ENCODE measurements at places on chromosomes 6 and 20.
A peak's percentile ranks its signal among the peaks of the same experiment; 100 is the strongest.

GRCh38 chr6:11272491-11273192 is 40.2 kb upstream of the NEDD9 start:
- DNase-seq, result no peak

DNA sequence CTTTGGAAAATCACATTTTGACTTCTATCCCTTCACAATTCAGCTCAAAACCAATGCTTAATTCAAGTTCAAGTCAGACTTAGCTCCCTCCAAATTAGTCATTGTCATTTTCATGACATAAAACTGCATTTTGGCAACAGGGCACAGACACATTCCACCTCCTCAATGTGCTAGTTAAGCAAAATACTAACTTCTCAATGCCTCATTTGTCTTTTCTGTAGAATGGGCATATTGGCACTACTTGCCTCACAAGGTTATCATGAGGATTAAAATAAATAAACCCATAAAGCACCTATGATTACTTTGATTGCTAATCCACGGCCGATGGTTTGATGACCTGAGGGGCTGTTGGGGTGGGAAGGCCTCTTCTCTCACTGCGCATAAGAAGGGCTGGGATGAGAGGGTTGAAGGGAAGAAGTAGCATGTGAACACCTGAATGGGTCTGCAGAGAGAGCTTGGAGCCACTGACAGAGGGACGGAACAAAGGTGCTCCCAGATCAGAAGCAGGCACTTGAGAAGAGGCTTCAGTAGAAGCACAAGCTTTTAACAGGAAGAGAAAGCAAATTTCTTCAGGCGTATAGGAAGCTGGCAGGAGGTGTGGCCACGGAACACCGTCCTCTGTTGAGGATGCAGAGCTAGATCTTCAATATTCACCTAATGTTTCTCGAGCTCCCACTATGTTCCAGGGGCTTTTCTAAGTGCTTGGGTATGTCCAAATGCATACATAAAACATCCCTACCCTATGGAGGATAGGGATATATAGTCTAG is 11.7 kb upstream of the TBC1D7 start:
- no peak for DNase-seq

- DNase-seq, result no peak
Measured at GRCh38 chr6:43257367-43258145, 14.3 kb downstream of the TTBK1 start.

DNA sequence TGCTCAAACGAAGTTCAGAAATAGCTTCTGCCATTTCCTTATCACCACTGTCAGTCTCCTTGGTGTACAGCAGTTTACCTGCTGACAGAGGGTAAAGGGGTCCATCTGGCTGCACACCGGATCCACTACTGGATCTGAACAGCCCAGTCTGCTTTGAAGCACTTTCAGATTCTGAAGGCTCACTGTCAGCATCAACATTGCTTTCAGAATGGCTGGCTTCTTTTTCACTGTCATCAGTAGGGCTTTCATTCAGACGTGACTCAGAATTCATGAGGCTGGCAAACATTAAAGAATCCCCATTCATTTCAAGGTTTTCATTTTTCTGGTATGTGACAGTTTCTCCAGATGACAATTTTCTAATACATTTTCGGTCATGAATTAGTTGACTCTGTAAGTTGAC is 21.0 kb upstream of the PNISR start:
- no peak for DNase-seq

GRCh38 chr6:101417900-101418299 is 24.4 kb downstream of the GRIK2 start:
- no peak for DNase-seq

DNA sequence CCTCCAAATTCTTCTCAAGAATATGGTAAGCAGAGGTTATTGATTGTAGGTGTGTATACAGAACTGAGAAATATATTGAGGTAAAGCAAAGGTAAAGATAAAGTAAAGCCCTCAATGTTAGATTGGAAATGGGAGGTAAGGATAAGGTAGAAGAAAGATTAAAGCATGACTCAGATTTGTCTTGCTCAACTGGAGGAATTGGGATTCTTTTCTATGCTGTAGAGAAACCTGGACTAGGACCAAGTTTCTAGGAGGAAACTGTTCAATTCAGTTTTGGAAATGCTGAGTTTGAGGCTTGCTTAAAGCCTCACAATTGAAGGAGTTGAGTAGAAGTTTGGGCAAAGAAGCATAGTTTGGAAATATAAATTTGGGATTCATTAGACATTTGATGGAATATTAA is 634.0 kb upstream of the PTCHD4 start:
- peak; percentile 12 for DNase-seq

DNA sequence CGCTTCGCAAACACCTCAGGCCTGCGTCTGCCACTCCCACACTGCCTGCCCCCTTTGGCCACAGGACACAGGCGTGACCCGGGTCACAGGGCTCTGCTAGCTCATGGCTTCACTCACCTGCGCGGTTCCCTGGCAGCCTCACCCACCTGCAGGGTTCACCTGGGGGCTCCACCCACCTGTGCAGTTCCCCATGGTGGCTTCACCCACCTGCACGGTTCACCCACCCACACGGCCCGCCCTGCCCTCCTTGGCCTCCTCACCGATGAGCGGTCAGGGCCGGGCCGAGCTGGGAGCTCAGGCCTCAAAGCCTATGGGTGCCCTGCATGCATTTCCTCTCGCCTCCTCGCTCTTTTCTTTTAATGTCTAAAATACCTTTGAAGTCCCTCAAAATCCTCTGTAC is 54.7 kb downstream of the SMOC2 start:
- no peak for DNase-seq

DNA sequence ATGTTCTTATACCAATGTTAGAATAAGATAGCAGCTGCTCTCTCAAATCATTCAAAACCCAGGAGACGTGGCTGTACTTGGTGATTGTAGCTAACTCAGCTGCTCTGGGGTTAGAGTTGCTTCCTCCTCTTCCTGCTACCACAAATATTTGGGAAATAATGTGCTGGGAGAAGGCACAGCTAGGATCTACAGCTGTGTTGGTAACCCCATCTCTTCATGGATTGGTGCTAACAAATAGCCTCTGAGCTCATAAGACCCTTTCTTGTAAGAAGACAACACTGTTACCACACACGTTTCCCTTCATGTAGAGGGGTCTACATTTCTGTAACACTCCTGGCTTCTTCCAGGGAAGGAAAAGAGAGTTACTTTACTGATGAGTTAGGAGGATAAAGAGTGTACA is 911.0 kb upstream of the CITED2 start:
- no peak for DNase-seq

DNA sequence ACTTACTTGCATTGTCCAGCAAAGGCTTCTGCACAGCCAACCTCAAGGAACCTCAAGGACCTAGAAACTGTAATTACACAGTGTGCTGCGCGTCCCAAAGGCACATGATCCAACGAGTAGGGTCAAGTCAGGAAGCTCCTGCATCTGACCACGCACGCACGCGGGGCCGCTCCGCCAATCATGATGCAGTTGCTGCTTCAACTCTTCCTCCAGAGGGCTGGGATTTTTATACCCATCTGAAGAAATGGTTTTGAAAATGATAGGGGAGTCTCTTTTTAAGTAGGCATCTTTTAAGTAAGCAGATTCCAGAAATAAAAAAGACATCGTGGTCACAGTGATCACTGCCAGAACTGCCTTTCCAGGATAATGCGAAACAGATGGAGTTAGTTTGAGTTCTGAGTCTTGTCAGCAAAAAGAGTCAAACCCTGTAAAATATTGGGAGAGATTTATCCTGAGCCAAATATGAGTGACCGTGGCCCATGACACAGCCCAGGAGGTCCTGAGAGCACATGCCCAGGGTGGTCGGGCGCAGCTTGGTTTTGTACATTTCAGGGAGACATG is 34.0 kb downstream of the KIF25 start:
- DNase-seq, result no peak

DNA sequence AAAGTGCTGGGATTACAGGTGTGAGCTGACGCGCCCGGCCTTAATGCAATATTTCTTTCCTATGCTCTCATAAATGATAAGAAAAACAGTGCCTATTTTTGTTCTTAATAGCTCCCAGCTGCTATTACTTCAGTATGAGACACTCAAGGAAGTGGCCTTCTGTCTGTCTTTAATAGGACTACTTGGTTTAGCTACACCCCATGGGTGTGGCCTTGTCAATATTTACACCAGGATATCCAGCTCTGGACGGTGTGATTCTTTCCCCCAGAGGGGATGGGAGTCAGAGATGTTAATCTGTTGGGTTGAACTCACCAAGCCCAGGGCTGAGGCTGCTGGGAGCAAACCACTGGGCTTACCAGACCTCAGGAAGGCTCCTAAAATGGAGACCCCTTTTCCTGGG is 134.2 kb downstream of the CEP57L1 start:
- no peak for DNase-seq

DNA sequence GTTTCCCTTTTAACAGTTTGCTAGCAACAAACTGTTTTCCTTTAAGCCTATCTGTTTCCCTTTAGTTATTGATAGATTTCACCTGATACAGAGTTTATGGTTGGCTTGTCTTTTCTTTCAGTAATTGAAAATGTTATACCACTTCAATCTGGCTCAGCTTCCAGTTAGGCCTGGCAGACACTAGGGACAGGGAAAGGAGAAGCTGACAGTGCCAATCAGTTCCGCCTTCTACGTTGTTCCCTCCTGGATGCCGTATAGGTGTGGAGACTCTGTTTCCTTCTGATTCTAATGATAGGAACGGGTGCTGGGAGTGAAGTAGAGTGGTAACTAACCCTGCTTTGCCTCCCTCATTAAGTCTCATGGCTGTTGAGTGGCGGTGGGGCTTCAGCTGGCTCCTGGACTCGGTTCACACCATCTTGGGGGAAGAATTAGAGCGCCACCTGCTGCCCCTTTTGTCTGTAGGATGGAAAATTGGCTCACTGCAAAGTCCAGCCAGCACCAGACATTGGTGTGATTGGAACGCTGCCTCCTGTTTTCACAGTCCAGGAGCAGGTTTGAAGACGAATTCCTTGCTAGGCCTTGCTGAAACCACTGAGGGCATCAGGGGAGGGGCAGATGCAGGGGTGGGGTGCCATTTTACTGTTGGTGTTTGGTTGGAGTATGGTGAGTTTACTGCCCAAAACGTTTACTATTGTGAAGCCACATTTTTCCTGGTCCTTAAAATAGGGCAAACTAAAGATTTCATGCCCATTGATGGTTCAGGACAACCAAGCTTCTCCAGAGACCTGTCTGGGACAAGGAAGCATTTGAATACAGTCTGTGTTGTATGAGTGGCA is 1729.5 kb downstream of the GRIK2 start:
- DNase-seq, result peak; percentile 42

DNA sequence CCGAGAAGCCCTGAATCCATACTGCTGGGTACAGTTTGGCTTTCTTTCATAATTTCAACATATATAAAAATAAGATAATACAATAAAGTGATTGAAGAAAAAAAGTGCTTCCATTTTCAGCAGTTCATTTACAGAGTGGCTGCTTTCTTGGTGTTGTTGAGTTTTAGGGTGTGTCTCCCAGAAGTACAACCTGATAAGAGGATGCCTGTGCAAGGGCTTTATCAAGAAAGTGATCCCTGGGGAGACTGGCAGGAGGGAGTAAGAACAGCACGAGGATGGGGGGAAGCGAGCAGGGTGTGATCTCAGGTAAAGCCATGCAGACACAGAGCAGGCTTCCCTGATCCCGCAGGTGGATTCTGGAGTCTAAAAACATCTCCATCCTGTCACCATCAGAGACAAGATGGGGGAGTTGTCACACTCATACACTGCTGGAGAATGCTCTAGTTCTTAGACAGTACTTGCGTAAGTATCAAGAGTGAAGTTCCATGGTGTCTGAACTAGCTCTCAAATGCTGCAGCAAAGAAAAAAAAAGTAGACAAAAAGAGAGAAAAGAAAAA is 395.9 kb downstream of the CDH26 start:
- DNase-seq, result no peak

DNA sequence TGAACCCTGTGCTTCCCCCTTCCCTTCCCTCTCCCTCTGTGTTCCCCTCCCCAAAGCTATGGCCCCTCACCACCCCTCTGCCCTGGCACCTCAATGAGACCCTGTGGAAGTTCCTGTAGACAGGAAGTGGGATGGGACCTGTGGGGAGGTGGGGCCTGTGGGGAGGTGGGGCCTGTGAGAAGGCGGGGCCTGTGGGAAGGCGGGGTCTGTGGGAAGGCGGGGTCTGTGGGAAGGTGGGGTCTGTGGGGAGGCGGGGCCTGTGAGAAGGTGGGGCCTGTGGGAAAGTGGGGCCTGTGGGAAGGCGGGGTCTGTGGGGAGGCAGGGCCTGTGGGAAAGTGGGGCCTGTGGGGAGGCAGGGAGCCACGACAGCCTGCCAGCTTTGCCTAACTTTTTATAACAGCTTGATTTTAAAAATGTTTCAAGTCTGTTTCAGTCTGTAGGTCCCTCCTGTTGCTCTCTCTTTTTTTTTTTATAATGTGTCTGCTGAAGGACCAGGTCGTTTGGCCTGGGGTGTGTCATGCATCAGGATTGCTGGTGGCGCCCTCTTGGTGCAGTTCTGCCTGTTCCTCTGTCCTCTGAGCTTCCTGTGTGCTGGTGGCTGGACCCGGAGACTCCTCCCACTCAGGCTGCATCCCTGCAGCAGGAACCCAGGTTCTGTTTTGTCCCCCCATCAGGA is 70.5 kb upstream of the SLCO4A1 start:
- DNase-seq, result no peak

GRCh38 chr6:160167604-160168399 is 46.2 kb downstream of the SLC22A1 start:
- DNase-seq, result no peak

DNA sequence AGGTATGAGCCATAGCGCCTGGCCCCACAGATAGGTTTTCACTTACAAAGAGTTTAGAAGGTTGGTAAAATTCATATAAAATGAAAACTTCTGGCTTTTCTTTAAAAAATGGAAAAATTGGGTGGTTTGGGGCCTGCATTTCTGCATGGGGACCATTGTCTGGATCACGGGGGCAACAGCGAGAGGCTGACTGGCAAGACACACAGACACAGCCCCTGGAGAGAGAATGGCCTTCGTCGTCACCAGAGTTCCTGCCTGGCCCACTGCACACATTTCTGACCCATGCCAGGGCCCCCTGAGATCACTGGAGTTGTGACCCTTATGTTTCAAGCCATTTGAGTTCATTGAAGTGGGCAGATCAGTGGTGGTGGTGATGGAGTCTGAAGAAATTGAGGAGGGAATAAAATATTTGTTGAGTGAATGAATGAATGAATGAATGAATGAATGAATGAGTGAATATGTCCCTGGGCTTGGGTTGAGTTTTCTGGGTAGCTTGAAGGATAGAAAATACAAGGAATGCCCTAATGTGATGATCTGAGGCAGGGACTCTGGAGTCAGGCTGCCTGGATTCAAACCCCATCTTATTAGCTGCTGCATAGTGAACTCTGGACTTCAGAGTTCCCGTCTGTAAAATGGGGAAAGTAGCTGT is 173.8 kb downstream of the ZFP64 start:
- no peak for DNase-seq

- DNase-seq, result no peak
Measured at GRCh38 chr6:36305885-36306284, 30.8 kb downstream of the BNIP5 start.

- DNase-seq, result no peak
Measured at GRCh38 chr6:139257291-139257690, 34.5 kb downstream of the TXLNB start.

DNA sequence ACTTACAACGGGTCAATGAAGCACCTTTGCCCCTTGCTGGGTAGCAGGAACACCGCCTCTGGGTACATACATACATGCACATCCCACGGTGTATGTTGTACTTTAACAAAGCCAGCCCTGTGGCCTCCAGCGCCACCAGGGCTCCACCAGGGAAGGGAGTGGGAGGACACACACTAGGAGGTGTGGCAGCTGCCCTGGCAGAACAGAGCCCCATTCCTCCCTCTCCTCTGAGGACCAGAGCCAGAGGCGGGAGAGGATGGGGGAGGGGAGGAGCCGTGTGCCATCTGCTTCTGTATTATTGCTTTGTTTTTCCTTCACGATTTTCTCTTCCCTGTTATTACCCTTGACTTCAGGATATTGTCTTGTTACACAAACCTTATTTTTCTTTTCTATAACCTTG is 105.8 kb upstream of the TRAF3IP2 start:
- DNase-seq, result no peak

Data from trophoblast cell (in vitro differentiated cells and primary cell).